Cerebellar nuclear complex (tissue), 1 donor: ENCODE measurements at places on chromosomes 5 and 9.

DNA sequence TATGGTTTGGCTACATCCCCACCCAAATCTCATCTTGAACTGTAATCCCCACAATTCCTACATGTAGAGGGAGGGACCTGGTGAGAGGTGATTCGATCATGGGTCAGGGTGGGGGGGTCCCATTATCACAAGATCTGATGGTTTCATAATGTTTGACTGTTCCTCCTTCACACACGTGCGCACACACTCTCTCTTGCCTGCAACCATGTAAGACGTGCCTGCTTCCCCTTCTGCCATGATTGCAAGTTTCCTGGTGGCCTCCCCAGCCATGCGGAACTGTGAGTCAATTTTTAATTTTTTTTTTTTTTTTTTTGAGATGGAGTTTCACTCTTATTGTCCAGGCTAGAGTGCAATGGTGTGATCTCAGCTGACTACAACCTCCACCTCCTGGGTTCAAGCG is 27.0 kb downstream of the FAM169A start:
- DNase-seq = no peak

DNA sequence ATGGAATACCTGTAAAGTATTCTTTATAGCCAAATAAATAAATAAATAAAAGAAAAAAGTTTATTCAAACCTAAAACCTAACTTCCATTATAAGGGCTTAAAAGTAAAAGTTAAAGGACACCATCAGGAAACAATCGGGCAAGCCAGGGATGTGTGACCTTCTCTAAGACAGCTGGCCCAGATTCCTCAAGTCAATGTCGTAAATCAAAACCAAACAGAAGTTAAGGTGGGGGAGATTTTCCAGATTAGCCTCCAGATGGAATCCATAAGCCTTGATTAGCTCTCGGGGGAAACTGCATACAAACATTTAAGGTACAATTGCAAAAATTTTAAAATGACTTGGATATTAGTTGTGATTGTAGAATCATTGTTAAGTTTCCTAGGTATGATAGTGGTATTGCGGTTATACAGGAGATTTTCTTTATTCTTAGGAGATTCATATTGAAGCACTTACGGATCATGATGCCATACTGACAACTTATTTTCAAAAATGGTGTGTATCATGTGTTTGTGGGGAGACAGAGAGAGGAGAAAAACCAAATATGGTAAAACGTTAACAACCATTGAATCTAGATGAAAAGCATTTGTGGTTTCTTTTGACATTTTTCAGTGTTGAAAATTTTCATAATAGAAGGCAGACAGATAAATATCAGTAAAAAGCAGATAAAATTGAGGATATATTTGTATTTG is 21.5 kb upstream of the MGAT1 start:
- no peak for DNase-seq

DNA sequence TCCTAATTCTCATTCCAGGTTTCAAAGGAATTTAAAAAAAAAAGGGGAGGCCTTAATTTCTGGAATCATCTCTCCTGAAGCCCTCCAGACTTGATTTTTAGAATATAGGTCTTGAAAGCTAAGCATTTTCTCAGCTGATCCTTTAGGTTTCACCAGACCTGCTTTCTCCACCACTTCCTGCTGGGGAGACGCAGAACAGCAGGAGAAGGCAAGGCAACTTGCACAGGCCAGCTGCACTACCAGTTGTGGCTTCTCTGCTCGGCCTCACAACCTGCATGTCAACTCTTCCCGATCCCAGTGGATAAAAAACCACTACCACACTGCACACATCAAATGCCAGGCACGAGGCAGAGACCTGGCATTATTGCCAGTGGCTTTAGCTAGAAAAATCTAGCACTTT is 119.8 kb downstream of the SIL1 start:
- no peak for DNase-seq

GRCh38 chr5:78806544-78806943 is 158.0 kb upstream of the LHFPL2 start:
- DNase-seq = no peak

DNA sequence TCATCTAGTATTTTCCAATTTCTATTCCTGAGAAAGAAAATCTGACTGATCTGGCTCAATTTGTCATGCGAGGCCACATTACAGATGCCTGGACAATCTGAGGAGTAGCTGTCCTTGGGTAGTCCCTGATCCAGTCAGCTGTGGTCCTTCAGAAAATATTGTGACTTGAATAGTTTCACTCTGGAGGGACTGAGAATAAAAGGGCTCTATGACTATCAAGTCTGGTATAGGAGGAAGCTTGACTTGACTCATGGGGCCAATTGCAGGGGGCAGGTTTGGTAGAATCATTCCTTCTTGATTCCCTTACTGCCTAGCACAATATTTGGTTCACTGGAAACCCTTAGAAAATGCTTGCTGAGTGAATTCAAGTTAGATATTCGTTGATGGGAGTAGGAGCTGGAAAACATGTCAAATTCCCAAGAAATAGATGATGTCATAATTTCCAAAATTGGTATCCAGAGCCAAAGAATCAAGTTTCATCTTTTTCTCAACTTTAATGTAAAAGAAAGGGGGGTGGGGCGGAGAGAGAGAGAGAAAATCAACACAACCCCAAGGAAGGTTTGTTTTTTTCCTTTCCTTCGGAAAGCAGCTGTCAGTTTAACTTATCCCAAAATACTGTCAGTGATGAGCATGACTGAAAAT is 32.4 kb upstream of the STX17 start:
- DNase-seq = no peak

DNA sequence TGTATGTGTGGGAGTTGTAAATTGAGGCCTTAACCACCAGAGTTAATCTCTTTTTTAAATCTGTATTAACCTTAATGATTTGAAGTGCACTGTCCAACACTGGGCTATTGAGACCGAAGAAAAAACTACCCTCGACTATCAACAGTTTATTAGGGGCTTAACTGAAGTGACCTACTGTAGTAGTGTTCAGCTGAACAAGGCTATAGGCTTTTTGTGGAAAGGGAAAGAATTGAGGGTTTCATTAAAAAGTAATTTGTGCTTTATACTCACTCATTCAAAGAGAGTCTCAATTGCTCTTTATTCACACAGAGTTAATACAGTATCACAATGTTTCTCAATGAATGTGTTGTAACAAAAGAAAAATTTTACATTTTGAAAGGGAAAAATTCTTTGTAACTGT is 267.5 kb downstream of the SLF1 start:
- no peak for DNase-seq

DNA sequence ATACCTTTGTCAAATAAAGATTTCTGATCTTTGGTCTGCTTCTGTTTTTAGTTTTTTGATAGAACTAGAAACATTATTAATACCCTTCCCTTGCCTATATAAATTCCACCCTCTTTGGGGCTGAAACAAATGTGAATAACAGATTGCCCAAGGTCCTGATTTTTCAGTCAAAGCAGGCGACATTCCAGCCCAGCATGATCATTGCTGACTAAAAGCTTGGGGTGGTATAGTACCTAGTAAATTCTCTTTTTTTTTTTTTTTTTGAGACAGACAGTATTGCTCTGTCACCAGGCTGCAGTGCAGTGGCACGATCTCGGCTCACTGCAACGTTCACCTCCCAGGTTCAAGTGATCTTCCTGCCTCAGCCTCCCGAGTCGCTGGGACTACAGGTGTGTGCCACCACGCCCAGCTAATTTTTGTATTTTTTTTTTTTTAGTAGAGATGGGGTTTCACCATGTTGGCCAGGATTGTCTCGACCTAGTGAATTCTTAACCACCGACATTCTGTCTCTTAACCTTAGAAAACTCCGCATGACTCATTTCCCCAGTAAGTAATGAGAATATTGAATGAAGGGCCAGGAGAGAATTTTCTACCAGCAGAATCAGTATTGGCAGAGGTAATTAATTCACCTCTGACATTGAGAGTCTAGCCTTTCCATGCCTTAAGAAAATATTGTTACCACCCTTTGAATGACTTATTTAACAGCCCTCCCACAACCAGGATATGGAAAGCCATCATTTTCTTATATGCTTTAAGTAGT is 226.4 kb downstream of the GNA14 start:
- DNase-seq = no peak

DNA sequence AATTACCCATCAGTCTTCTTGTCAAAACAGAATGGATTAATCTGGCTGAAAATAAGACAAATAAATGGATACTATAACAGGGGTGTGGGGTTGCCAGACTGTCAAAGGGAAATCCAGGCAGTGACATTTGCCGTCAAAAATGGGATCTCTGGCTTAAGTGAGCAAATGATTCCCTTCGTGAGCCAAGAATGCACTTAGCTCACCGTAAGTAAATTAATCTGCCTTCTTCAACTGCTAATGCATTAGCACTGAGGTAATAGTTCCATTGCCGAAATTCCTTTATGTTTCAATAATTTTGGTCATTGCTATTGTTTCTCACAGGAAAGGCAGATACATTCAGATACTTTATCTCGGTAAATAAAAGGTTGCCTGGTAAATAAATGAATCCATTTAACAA is 377.8 kb downstream of the KIAA0825 start:
- no peak for DNase-seq

GRCh38 chr9:123940721-123941523 is 11.0 kb upstream of the DENND1A start:
- DNase-seq = no peak

DNA sequence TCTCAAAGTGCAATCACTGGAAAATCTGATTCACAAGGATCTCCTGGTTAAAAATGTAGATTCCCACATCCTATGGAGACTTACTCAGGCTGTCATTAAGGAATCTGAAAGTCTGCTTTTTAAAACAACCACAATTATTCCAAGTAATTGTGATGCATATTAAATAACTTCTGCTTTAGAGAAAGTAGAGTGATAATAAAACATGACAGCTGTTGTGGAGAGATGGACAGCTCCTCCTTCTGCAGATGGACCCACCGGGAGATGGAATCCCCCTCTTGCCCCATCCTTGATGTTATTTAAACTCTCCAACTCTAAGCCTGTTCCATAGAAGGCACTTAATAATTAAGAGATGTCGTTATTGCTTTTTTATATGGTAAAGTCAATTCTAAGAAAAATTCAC is 802.2 kb downstream of the CDH12 start:
- DNase-seq = no peak

- no peak for DNase-seq
Measured at GRCh38 chr5:131005963-131006684, 158.9 kb downstream of the HINT1 start.

- DNase-seq = no peak
Measured at GRCh38 chr5:90359073-90359920, 50.3 kb downstream of the CETN3 start.

- DNase-seq = no peak
Measured at GRCh38 chr5:137563646-137564397, 64.7 kb upstream of the SPOCK1 start.

DNA sequence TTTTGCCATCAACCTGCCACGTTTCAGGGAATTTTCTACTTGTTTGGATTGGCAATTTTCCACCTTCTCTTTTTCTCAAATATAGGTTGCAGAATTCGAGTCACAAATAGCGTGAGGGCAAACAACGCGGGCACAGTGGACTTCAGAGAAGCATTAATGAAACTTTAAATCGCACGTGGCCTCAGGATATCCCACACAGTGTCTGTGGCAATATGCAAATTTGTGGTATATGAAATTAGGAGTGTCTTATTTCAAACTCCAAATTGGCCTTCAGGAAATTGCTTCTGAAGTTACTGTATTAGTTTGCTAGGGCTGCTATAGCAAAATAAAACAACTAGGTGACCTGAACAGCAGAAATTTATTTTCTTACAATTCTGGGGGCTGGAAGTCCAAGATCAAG is 91.2 kb downstream of the MTRR start:
- DNase-seq = no peak

DNA sequence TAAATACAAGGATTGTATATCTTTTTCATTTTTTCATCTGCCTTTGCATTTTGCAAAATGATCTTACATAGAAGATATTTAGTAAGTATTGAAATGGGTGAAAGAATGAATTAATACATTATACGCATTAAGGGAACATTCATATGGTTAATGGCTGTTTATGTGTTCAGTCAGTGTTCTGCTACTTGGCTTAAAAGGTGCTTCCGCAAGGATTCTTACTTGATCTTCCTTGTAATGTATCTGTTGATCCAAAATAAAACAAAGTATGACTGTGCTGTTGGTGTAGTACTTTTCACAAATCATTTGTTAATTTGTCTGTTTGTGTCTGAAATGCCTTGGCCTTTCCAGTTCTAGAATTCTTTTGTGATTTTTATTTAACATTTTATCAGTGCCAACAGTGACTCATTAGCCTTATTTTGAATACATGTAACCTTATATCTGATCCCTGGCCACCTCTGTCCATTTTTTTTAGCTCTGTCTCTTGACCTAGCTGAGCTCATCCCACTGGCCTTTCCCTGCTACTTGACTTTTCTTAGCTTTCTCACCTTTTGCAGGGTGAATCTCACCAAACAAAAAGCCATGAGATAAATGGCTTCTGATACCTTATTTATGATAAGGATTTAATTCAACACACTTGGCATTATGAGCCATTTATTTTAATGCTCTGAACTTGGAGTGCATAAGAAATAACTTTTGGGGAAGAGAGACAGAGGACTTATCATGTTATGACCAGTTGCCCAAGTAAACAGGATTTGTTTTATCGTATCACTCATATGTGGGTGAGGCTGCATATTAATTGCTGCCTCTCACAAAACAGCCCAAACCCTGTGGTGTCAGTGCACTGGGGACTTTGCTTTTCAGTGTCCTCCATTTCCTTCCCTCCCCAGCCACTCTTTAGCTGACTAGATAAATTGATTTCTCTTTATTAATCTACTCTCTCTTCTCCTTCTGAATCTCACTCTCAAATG is 340.3 kb downstream of the KDM4C start:
- no peak for DNase-seq

- DNase-seq = no peak
Measured at GRCh38 chr9:35237311-35237710, 75.5 kb downstream of the UNC13B start.

DNA sequence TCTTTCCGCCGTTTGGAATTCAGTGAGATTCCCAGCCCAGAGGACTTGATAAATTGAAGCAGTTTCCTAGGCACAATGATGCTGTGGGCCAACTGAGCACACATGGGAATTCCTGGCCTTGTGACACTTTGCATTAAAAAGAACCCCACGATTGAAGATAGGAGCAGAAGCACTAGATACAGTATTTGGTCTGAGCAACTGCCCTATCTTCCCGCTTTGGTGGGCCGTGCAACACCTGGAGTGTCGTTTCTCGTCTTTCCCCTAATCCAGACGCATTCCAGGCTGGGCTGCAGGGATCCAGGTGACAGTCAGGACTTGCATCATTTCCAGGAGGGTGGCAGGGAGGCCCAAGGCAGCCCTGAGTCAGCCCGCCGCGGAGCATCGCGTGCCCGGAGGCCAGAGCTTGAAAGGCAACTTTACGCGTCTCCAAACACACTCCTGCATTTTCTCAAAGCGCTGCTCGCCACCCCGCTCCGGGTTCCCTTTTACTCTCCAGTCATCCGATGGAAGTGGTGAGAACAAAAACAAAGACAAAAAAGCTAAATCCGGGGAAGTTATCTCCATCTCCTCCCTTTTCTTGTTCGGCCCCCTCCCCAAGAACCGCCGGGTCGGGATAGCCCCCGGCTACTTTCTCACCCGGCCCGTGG is 753 bp upstream of the STC2 start:
- no peak for DNase-seq
